Myometrial cell (primary cell): ENCODE measurements at places on chromosomes 3 and 15. TPM values are rescaled to one million over a fixed set of nuclear protein-coding genes. Genes with fewer than 3 reads are reported as not detected.

Gene FGD5
- total RNA-seq, result not detected in 2 replicates

Gene TTC21A
- 2.0 and 6.0 TPM in 2 replicates for total RNA-seq

Gene USP3
- total RNA-seq, result 25.9 and 36.9 TPM in 2 replicates

Gene GOLGA6D
- not detected in 2 replicates for total RNA-seq

Gene SEMA3G
- total RNA-seq, result not detected in 2 replicates

Gene C2CD4A
- not detected in 2 replicates for total RNA-seq
